ENCODE measurements at places on chromosomes 4 and X. TPM values are rescaled to one million over a fixed set of nuclear protein-coding genes. Genes with fewer than 3 reads are reported as not detected.

The CDS1 gene
- 0.06 TPM for total RNA-seq

The OTC gene
- total RNA-seq: 212 TPM

The PDCL2 gene
- not detected for total RNA-seq

DNA sequence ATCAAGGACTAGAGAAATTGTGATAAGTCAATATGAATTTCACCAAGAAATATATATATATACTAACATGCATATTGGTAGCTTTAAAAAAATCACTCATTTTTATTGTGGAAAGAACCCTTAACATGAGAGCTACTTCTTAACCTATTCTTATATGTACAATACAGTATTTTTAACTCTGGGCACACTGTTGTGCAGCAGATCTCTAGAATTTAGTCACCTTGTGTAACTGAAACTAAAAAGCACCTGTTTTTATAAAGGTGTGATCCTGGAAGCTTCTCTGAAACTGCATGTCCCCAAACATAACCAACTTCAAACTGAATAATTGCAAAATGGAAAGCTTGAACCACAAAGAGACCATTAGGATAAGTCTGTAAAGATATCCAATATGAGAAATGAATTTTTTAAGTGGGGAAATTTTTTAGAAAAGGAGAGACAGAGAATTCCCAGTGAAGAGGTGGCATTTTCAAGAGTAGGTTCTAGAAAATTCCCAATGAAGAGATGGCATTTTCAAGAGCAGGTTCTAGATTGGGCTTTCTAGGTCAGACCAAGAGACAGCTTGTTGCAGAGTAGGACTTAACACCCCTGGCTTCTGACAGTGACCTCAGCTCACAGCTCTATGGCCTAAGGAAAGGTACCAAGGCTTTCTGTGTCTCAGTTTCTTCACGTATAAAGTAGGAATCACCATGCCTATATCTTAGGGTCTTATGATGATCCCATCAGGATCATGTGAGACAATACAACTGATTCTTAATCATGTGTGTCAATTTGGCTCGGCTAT, 22.0 kb upstream of the PPARGC1A start:
- DNase-seq: no peak

The ASB12 gene
- not detected for total RNA-seq

The MAGEA9B gene
- not detected for total RNA-seq

The SMIM43 gene
- not detected for total RNA-seq

The KIF4A gene
- total RNA-seq: 0.19 TPM

The ZAR1 gene
- total RNA-seq: not detected

The CPXCR1 gene
- not detected for total RNA-seq

The SETD7 gene
- 44.0 TPM for total RNA-seq

GRCh38 chr4:6178757-6179156, 21.6 kb downstream of the JAKMIP1 start:
- DNase-seq: no peak

- no peak for DNase-seq
These were observed 151.4 kb upstream of the USP9X start for GRCh38 chrX:40933706-40934425.
